ENCODE measurements at places on chromosomes 7 and 10.

GRCh38 chr10:109831846-109832245 is 91.5 kb downstream of the XPNPEP1 start:
- DNase-seq: no peak

DNA sequence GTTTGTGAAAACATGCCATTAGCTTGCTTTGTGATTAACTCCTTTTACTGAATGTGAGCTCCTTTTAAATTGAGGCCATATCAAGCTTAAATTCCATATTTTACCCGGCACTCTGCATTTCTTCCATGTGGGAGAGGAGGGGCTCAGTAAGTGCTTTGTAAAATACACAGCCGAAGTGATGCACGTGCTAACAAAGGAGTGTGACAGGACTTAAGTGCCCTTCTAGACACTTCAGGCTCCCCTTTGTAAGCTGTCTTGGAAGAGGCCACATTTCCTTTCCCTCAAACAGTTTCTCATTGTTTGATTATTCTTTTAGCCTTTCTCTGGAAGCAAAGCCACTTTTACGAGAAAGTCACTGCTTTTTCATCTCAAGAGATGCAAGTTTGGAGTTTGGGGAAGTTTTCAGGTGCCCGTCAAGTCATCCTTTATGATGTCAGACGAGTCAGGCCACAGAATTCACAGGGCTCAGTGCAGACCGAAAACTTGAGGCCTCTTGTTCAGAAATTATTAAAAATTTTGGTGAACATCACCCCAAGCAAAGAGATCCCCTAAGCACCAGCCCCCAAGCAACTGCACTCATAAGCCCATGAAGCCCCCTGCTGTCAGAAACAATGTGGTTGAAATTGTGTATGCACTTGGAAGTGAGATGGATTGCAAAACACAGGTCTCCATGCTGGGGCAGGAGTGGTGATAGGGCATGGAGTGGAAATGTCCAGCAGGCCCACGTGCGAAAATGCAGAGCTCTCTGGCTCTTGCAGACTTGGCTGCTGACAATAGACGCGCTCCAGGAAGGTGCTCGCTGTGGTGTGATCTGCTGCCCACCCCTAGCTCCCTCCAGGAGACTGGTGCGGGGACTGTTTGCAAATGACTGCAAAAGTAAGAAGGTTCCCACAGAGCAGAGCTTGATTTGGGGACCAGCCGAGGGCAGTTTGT is 11.5 kb downstream of the IKZF1 start:
- no peak for DNase-seq

GRCh38 chr7:21544715-21545114 is 1.9 kb downstream of the DNAH11 start:
- DNase-seq: no peak

DNA sequence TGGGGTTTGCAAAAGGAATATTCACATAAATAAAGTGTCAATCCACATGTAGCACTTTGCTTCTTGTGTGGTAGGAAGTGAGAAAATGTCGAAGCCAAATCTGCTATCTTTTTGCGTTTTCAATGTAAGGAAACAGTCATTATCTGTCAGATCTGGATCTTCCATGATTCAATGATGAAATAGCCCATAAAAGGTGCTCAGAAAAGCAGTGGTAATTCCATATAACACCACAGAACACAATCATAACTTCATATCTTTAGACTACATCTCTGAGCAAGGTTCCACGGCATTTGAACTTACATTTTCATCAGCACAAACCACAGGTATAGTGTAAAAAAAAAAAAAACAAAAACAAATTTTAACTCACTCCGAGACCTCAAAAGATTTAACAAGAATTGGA is 39.9 kb upstream of the EGR2 start:
- no peak for DNase-seq

DNA sequence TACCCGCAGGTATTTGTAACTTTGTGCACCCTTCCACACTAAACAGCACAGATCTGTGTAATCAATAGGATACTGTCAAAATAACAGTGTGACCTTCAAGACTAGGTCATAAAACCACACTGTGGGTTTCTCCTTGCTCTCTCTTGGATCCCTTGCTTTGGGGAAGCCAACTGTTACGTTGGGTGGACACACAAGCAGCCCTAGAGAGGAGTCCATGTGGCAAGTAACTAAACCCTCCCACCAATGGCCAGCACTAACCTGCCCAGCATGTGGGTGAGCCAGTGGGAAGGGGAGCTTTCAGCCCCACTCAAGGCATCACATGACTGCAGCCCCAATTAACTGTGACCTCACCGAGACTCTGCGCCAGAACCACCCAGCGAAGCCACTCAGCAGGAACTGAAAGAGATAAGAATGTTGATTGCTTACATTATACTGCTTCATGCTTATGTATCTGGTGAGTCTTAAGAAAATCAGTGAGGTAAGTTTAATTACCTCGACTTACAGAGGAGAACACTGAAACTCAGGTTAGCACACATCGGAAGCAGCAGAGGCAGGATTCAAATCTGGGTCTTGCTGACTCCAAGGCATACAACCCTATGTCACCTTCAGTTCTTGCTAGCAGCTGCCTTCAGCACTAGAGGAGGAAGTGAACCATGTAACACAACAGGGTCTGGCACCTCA is 9.4 kb upstream of the ZC3HAV1 start:
- no peak for DNase-seq

DNA sequence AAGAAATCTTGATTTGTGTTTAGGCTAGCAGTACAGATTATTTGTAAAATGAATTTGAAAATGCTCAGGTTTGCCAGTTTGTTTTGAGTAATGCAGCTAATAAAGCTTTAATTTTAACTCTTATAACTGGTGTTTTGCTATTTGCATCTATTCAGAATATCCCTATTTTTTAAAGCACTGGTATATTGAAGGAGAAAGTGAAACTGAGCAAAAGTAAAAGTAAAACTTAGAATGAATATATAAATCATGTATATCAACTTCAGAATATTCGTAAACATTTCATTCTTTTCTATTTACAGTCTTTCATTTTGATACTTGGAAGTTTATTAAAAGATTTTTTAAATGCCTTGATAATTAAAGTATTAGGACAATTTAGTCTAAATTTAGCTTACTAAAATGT is 26.2 kb downstream of the TASOR2 start:
- no peak for DNase-seq

- DNase-seq: no peak
Measured at GRCh38 chr7:111086532-111086931, 4.4 kb upstream of the LRRN3 start.

DNA sequence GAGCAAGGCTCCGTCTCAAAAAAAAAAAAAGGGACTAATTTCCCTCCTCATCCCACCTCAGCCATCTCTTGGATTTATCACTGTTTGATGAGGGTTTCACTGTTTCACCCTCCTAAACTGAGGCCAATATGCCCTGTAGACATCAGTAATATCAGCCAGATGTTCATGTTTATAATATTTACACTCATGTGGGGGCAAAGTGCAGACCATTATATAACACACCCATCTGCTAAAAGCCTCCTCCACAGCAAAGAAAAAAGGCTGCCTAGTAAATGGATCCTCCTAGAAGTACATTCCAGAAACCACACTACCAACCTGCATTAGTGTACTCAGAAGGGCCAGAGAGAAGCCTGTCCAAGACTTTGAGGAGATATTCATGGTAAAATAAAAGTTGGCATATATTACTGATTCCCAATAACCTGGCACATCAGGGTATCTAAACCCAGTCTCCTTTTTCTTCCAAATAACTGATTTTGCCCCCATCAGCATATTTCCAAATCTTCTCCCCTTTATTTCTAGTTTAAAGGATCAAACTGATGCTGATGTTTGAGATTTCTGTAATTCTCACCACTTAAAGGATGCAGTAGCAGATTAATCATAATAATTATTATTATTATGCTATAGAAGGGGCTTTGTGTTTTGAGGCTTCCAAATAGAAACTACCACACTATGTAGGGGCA is 55.1 kb downstream of the LGI1 start:
- DNase-seq: no peak

DNA sequence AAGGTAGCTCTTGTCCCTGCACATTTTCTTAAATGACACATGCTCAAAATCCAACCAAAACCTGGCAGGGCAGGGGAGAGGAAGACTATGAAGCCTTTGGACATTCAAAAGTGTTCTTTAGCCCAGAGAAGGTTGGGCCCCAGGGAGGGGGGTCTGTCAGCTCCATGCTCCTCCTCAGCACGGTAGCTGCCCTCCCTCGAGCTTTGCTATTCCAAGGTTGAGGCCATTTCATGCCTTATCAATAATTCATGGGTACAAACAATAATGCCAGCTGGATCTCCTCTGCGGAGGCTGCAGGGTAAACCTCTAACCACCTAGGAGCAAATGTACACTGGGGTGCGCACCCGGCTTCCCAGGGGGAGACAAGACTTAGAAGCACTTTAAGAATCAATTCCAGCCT is 61.5 kb downstream of the SLIT1 start:
- DNase-seq: no peak

GRCh38 chr10:59033622-59034021 is 142.8 kb upstream of the PHYHIPL start:
- DNase-seq: no peak

DNA sequence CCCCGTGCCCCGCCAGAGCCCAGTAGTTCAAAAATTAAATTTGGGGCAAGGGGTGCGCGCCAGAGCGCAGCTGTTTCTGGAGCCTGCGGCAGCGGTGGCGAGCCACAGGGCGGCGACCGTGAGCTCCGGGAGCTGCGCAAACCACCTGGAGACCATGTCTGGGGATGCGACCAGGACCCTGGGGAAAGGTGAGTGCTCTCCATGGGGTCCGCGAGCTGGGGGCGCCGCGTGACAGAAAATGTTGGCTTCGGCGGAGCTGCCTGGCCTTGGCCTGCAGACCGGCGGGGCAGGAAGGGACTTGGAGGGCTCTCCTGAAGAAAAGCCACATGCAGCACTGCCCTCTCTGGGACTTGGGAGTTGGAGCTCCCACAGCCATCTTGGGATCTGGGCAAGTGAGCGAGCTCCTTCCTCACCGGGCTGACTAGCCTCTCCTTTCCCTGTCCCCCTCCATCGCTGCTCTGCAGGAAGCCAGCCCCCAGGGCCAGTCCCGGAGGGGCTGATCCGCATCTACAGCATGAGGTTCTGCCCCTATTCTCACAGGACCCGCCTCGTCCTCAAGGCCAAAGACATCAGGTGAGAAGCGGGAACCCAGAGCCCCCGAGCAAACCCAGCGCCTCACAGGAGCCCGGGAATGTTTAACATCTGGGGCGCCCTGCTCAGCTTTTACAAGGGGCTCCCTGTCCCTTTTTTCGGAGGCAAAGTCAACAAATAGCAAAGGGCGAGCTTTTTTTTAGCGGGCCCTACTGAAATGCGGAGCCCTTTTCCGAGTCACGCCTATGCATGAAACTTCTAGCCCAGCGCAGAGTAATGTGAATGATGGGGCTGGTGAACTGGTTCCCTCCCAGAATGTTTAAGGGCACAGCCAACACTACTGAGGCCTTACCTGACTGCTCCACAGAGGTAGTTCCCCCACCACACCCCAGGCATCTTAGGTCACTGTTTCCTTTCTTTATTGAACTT is 6.1 kb downstream of the GSTO2 start:
- DNase-seq: no peak

- no peak for DNase-seq
Measured at GRCh38 chr10:68756246-68756645, 35.2 kb downstream of the CCAR1 start.

DNA sequence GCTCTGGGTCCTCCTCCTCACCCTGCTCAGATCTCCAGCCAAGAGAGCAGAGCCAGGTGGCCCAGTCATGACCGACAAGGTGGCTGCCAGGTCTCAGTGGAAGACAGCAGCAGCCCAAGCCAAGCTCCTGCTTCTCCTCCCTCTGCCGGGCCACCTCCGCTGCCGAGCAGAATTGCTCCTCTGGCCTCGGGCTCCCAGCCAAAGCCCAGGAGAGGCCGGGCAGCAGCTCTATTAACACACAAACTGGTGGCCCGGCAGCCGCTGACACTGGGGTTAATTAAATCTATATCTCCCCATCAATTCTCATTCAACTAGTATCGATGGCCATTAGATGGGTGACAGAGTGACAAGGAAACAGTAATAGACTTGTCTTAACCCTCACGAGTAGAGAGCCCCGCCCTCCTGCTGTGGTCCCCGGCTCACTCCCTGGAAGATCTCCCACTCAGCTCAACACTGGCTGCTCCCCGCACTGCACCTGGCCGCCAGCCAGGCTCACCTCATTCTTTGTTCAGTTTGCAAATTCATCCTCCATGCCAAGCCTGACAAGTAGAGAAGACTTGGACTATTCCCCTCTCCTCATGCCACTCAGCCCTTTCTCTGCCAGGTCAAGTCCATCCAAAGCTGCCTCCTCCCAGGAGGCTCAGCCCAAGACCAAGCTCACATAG is 74.1 kb upstream of the UNC5B start:
- DNase-seq: no peak

GRCh38 chr7:105990727-105991453 is 27.8 kb downstream of the CDHR3 start:
- DNase-seq: no peak

DNA sequence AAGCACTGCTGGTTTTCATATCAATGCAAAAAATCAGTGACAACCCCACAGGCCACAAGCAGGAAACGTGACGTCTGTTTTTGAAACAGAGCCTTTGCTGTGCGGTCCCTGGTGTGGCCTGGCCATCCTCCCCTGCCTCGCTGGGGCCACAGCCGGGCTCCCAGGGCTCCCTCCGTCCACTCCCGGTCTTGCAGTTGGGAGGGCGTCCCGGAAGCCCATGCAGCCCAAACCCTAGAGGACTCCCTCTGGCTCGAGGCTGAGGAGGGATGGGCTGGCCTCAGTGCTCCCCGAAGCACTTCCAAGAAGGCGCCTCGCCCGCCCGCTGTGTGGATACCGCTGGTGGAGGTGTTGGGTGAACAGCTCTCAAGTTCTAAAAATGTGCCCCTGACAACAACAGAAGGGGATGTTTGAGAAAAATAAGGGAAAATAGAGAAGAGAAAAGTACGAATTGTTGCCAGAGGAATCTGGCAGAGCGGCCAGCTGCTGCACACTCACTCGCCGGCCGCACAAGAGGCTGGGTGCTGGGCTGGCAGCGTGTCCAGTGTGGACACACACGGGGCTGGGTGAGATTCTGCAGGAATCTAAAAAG is 73.5 kb downstream of the ZRANB1 start:
- DNase-seq: no peak

- DNase-seq: no peak
Measured at GRCh38 chr10:97463363-97464132, 17.6 kb downstream of the ZDHHC16 start.

GRCh38 chr10:104096692-104097091 is 11.0 kb upstream of the COL17A1 start:
- DNase-seq: no peak

GRCh38 chr10:80126876-80127275 is 5.7 kb upstream of the PLAC9 start:
- DNase-seq: no peak

All from stimulated activated CD8-positive, alpha-beta memory T cell treated with anti-CD3 and anti-CD28 coated beads, Interleukin-7, amount 100 ng/mL, for 24 hours (primary cell).